ENCODE measurements at places on chromosomes 7 and 10.
A peak's percentile ranks its signal among the peaks of the same experiment; 100 is the strongest.

DNA sequence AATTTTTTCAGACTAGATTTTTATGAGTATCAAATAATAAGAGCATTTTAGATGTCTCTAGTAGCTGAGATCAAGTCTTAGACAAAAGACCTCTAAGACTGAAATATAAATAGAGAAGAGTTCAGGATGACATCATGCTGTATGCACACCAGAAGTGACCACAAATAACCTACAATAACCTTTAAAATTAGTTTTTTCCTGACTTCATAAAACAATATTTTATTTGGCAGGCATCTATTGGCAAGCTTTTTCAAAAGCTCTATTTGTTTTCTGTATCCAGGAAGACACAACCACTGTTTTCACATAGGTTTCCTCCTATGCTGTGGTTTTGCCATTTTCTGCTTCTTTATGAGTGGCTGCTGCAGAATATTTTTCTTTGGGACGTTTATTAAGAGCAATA is 359.1 kb downstream of the CRPPA start:
- DNase-seq = no peak

GRCh38 chr7:52271703-52272102 is 763.7 kb upstream of the POM121L12 start:
- DNase-seq = no peak

GRCh38 chr10:46283580-46284285 is 3.1 kb upstream of the ANTXRL start:
- no peak for DNase-seq

DNA sequence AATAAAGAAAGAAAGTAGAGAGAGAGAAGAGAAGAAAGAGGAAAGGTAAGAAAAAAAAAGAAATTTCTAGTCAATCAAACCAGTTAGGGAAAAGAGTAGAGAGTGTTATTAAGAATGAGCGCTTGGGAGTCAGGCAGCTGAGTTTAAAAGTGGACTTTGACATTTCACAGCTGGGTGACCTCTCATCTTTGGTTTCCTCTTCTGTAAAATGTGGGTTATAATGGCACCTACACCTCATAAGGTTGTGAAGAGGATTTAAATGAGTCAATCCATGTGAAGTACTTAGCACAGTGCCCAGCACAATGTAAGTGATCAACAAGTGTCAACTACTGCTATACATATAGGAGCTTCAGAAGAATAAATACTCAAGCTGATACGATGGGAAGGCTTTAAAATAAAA is 12.2 kb downstream of the HOXA1 start:
- no peak for DNase-seq

DNA sequence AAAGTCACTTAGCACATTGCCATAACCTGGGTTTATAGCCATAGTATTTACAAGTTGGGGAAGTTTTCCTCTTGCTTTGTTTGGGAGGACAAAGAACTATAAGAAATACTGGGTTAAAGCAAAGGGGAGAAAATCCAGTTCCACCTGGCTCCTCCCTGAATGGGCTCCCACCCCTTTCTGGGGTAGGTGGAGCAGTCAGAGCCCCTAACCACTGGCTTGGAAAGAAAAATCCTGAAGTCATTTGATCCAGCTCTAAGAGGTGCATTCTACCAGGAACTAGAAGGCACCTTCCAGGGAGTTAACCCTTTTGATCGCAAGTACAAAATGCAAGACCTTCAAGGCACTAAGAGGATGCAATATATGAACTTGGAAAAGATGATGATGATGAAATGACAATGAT is 31.3 kb upstream of the TCF7L2 start:
- no peak for DNase-seq

GRCh38 chr10:79229071-79229541 is 118.2 kb upstream of the PPIF start:
- no peak for DNase-seq

- no peak for DNase-seq
Observed at GRCh38 chr7:33939121-33939520, 33.8 kb downstream of the BMPER start.

GRCh38 chr10:30868611-30869010 is 163.1 kb downstream of the ZNF438 start:
- DNase-seq = no peak

- no peak for DNase-seq
Observed at GRCh38 chr10:57015187-57015586, 654.1 kb upstream of the ZWINT start.

DNA sequence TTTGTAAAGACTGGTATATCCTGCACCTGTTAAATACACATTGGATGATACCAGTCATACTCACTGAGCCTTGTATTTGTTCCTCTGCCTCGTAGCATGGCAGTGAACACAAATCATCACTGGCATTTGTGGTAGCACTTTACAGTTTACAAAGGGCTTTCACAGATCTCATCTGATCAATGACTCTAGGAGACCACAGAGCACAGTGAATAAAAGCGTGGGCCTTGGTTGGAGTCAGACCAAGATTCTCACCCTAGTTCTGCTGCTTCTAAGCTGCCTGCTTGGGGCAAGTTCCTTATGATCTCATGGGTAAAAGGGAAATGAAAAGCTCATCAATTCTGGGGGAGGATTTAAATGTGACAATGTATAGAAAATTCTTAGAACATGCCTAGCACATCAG is 129.9 kb upstream of the AGK start:
- DNase-seq = no peak

GRCh38 chr7:43535810-43536585 is 46.9 kb upstream of the STK17A start:
- DNase-seq = no peak

DNA sequence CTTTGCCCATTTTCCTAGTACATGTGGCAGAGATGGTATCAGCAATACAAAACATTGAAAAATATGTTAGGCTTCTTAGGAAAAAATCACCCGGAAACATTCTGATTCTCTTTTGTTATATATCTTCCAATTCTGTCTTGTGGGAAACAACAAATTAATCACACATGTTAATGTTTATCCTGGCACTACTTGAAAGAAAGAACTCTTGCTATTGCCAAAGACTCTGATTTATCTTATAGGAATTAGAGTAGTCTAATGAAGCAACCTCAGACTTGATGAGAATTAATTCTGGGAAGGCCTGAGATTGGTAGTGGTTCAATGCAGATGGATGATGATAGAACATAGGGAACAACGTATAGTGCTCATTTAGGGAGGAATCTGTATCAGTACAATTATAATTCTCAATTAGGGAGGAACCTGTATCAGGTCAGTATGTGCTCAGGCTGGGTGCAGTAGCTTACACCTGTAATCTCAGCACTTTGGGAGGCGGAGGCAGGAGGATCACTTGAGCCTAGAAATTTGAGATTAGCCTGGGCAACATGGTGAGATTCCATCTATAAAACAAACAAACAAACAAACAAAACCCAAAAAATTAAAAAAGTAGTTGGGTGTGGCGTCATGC is 50.7 kb downstream of the TAS2R16 start:
- DNase-seq = no peak

DNA sequence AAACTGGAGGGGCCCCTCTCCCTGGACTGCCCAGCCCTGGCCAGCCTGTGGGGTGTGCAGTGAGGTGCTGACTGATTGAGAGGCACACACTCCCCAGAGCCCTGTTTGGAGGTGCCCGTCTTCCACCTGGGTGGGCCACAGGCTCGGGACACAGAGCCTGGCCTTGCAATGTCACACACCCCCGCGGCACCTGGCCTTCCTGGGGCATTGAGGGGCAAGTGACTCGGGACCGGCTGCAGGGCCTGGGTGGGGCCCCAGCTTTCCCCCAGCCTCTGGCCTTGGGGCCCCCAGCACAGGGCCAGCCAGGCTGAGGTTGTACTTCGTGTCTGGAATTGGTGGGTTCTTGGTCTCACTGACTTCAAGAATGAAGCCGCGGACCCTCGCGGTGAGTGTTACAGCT is 13.9 kb upstream of the NKX6-2 start:
- DNase-seq = no peak

GRCh38 chr7:143419880-143420279 is 11.2 kb upstream of the EPHA1 start:
- DNase-seq = no peak

DNA sequence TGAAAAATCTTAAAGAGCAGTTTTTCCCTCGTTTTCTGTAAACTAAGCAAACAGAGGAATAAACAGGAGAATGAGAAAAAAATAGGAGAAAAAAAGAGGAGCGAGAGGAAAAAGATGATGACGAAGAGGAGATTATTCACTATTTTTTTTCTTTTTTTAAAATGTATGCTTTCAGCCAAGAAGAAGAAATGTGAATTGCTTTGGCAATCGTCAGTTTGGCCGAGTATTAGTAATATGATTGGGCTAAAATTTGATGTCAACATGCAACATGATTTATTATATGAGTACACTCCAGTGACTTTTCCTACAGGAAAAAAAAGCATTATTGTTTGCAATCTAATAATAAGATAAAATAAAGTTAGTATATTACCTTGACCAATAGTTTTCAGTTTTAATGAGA is 26.3 kb downstream of the VWDE start:
- DNase-seq = no peak

DNA sequence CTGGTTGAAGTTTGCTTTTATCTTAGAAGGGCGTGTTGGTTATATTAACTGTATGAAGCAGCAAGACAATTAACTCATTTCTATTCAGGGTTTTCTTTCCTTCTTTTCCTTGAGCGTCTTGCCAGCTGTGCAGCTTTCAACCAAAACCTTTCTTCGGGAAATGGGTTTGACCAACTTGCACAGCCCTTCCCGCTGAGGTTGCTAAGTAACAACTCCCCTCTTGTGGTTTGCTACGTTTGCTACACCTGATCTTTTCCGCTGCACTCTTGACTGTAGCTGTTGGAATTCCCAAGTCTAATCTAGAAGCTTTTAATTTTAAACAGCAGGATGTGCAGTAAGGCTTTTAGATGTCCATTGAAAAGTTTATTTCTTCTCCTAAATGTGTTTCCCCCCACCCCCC is 116.9 kb downstream of the CDCA7L start:
- no peak for DNase-seq

GRCh38 chr10:8116926-8117493 is 62.5 kb downstream of the GATA3 start:
- DNase-seq = no peak

DNA sequence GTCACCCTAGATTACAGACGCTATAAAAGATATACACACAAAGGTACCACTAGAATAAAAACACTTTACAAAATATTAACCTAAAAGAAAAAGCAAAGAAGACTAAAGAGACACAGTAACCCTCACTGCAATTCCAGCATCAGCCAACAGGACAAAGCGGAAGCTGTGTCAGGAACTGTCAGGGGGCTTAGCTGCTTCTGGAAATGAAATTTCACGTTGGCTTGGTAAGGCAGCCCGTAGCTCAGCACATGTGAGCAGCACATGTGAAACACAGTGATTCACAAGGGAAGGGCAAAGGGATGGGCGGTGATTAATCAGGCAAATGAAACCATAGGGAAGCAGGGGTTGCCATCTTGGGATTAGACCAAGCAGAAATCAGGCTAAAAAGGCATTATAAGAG is 195.4 kb downstream of the MGMT start:
- DNase-seq = no peak

DNA sequence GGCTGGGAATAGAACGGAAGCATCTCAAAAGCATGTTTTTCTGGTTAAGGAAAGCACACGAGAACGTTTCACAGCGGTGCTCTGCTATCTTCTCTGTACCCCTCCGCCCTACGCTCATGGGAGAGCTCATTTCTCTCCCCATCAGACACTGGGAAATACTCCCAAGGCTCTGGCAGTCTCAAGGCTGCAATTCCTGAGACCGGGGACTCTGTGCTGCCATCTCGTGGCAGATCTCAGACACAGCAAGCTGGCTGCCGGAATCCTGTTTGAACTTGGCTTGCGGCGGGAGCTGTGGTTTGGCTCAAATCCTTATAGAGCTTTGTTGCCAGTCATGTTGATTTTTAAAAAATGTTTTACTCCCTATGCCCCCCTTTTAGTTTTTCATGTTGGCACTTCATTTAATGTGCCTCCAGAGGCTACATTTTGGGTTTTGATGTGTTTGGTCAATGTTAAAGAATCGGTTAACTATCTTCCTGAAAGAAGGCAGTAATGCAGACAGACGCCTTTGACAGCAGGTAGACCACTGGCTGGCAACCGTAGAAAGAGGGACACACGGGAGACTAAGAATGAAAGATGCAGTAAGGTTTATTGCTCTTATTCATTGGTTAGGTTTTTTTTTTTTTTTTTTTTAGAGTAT is 27.6 kb downstream of the BMPER start:
- DNase-seq = peak; percentile 13

- no peak for DNase-seq
Observed at GRCh38 chr10:104146882-104147281, 24.9 kb downstream of the SFR1 start.

- DNase-seq = no peak
Observed at GRCh38 chr10:34644224-34644623, 170.9 kb downstream of the PARD3 start.

DNA sequence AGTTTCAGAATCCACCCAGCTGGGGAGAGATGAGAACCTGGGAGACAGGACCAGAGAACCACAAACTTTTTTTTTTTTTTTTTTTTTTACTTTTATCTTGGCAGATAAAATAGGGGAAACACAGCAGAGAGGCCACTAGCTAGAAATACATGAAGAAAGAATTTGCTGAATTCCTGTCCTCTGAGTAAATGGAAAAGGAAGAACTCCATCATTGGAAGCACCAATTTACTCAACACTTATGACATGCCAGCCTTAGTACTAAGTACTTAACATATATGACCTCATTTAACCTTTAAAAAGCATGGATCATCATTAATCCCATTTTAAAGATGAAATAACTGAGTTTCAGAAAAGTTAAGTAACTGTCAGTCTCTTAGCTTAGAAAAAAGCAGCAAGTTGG is 343.0 kb upstream of the NPSR1 start:
- DNase-seq = no peak

- no peak for DNase-seq
Observed at GRCh38 chr7:128357217-128357613, 4.3 kb downstream of the PRRT4 start.

GRCh38 chr10:33876584-33877400 is 542.3 kb upstream of the NRP1 start:
- no peak for DNase-seq

DNA sequence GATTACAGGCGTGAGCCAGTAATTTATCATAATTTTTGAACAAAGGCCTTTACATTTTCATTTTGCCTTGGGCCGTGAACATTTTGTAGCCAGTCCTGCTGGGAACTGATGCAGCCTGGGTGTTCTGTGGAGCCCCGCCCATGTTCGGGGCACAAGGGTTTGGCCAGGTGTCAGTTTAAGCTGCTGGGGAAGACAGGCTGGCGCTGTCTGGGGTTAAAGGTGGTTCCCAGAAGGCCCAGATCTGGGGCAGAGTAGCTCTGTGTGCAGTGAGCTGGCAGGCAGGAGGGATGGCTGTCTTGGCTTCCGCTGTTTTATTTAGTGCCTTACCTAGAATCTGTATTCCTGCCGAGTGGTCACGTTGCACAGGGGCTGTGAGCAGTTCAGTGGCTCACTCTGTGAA is 50.2 kb downstream of the DOCK1 start:
- no peak for DNase-seq

Measured in stimulated activated CD8-positive, alpha-beta memory T cell treated with anti-CD3 and anti-CD28 coated beads, Interleukin-7, amount 100 ng/mL, for 1 hour (primary cell).